ENCODE measurements at places on chromosomes 6 and 20. TPM values are rescaled to one million over a fixed set of nuclear protein-coding genes. Genes with fewer than 3 reads are reported as not detected.
A peak's percentile ranks its signal among the peaks of the same experiment; 100 is the strongest.

DNA sequence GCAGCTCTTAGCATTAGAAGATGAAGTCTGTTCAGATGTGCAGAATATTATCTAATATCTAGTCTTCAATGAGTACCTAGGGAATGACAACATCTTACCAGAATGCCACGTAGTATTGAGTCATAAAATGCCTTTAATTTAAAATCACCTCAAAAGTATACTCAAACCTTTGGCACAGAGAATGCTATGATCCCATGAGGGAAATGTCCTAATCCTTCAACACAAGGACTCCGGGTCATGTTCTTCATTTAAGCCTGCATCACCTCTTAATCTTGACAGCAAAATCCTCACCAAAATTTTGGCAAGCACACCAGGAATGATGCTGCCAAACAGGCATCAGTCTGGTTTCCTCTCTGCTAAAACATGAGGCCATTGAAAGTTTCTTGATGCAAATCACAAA, 23.6 kb upstream of the MARCKS start:
- no peak for DNase-seq

- no peak for DNase-seq
Observed at GRCh38 chr20:61895016-61895415, 170.7 kb downstream of the TAF4 start.

DNA sequence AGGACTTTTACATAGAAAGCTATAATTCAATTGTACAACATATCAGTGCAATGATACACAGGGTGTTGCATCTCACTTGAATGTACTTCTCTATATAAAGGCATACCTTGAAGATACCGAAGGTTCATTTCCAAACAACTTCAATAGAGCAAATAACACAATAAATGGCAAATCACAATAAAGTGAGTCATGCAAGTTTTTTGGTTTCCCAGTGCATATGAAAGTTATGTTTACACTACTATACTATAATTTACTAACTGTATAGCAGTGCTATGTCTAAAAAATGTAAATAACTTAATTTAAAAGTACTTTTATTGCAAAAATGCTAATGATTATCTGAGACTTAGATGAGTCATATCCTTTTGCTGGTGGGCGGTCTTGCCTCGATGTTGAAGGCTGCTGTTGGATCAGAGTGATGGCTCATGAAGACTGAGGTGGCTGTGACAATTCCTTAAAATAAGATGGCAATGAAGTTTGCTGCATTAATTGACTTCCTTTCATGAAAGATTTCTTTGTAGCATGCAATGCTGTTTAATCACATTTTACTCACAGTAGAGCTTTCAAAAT, 188.8 kb downstream of the TASP1 start:
- DNase-seq: no peak

DNA sequence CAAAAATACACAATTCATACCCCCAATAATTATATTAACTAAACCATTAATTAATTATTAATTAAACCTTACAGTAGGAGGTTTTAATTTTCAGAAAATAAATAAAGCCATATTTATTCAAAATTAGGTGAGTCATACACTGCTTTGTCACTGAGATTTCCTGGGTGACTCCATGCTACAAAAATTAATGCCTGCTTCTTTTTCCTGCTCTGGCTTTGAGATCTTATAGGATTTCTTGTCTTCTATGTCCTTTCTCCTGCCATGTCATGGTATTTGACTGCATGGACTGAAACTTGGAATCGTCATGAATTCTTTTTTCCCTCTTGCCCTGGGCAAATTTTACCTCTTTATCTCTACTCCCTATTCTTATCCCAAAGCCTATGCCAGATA, 133.2 kb downstream of the PHACTR1 start:
- DNase-seq: no peak

- peak; percentile 19 for DNase-seq
Observed at GRCh38 chr6:25968769-25969168, 6.2 kb downstream of the TRIM38 start.

GRCh38 chr20:59560588-59561227, 43.6 kb upstream of the PHACTR3 start:
- DNase-seq: peak; percentile 46

DNA sequence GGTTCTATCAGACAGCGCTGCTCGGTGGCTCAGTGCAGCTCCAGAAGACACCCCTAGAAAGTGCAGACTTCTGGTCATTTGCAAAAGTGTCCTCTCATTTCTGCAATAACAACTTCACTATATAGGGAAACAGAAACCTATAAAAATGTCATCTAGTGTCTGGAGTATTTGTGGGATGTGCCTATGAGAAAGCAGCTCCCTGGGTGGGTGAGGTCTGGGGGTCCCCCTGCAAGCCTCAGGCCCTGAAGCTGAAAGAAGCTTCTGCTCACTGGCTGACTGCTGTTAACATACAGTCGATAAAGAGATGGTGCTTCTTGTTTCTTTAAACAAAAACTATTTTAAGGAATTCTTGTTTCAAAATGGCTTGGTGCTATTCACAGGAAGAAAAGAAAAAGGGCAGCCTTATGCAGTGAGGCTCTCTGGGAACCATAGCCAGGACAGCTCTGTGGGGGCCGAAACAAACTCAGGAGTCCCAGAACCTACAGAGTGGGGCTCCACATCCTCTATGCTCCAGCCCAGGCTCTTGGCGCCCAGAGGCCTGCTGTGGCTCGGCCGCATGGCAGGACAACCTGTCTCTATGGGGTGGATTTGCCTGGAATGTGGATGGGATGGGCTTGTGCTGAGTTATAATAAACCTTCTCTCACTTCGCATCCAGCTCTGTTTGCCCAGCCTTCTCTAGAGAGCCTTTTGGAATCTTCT, 109.7 kb downstream of the BANF2 start:
- no peak for DNase-seq

DNA sequence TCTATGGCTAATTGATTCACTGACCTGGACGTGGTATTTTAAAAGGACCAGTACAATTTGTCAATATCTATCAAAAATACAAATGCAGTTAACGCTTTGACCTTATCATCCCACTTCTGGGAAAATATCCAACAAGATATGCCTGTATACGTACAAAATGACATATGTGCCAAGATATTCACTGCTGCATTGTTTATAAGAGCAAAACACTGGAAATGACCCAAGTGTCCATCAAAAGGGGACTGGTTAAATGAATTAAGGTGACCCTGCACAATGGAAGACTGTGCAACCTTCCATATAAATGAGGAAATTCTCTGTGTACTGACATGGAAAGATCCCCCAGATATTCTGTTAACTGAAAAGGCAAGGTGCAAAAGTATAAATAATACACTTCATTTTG, 13.9 kb downstream of the TRAM2 start:
- DNase-seq: no peak

- DNase-seq: peak; percentile 44
Observed at GRCh38 chr6:35294308-35294945, 3.2 kb upstream of the DEF6 start.

DNA sequence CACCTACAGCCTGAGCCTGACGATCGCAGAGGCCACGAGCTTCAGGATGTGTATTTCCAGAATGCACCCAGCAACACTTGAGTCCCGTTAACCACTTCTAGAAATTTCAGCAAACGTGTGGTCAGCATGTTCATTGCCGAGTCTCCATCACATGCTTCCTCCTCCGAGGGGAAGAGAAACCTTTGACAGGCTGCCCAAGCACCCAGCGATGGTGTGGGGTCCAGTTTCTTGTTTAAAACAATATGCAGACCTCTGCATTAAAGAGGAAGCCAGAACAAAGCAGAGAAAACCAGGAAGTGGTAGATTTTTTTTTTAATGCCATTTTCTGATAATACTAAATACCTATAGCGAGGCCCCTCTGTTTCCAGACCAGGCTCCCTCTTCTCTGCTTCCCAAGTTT, 71.9 kb downstream of the GNAS-AS1 start:
- no peak for DNase-seq

GRCh38 chr6:74899416-74899815, 306.4 kb downstream of the COL12A1 start:
- no peak for DNase-seq

GRCh38 chr6:25630508-25631278, 21.3 kb upstream of the SCGN start:
- no peak for DNase-seq

DNA sequence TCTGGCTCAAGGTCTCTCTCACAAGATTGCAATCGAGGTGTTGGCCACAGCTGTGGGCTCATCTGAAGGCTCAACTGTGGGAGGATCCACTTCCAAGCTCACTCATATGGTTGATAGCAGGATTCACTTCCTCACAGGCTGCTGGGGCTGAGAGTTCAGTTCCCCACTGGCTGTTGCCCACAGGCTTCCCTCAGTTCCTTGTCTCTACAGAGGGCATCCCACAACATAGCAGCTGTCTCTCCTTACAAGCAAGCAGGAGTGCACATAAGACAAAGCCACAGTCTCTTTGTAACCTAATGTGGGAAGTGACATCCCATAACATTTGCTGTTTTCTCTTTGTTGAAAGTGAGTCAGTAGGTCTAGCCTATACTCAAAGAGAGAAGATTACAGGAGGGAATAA, 14.0 kb downstream of the SPATS1 start:
- no peak for DNase-seq

GRCh38 chr6:14070457-14070856, 47.1 kb upstream of the CD83 start:
- no peak for DNase-seq

DNA sequence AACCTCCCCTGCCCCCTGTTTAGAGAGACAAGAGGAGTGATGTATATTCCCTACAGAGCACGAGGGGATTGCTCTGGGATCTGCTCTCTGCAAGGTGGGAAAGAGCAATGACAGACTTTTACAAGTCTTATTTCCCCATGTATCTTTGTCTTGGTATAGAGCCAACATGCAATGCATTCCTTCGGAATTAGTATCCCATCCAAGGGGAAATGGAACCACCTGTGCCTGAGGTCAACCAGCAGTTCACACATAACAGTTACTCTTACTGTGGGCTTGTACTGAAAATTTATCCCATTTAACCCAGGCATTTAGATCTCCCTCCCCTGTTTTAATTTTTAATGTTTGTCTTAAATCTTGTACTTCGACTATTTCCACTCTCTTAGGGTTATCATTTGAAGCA, 250.4 kb downstream of the C6orf118 start:
- no peak for DNase-seq

Gene CYP39A1
- polyA plus RNA-seq: 3.2 TPM

Gene COL12A1
- polyA plus RNA-seq: 21.6 TPM
